Forelimb muscle (tissue), 1 donor: ENCODE measurements at places on chromosomes 13 and 19. TPM values are rescaled to one million over a fixed set of nuclear protein-coding genes. Genes with fewer than 3 reads are reported as not detected.
A peak's percentile ranks its signal among the peaks of the same experiment; 100 is the strongest.

- DNase-seq: no peak
Measured at GRCh38 chr19:16688084-16688483, 27.1 kb downstream of the TMEM38A start.

GRCh38 chr19:16216744-16217670 is 19.3 kb downstream of the AP1M1 start:
- no peak for DNase-seq

- no peak for DNase-seq
Measured at GRCh38 chr19:47729468-47729798, 15.9 kb upstream of the NOP53 start.

DNA sequence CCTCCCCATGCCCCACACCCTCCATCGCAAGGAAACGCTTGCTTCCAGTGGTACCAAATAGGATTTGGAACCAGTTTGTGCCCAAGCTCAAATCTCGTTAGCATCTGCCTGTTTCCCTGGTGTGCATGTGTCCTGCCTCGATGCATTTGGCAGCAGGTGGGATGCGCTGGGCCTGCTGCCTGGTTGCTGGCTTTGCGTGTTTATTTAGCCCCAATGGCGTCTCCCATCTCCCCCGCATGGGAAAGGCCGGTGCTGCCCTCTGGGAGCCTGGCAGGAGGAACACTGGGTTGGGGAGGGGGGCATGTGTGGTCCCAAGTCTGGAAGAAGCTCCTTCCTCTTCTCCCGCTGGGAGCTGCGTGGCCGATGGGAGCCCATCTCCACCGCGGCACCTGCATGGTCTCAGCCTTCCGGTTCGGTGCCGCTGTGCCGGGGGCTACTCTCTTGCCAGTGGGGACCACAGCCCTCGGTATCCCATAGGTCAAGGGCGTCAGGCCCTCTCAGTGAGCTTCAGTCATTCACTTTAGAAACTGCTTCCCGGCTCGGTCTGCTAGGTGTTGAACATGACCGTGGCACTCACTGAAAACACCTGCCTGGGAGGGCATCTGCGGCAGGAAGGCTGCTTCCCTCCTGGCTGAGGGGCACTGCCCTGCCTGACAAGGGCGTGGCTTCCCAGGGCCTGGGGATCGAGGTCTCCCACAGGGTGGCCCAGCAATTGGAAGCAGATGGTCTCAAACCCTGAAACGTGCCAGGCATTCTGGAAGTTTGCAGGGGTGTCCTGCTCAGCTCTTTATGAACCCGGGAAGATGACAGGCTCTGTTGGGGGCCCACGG is 11.8 kb upstream of the F7 start:
- DNase-seq: no peak

- DNase-seq: no peak
Measured at GRCh38 chr19:6531163-6531955, 533 bp downstream of the TNFSF9 start.

DNA sequence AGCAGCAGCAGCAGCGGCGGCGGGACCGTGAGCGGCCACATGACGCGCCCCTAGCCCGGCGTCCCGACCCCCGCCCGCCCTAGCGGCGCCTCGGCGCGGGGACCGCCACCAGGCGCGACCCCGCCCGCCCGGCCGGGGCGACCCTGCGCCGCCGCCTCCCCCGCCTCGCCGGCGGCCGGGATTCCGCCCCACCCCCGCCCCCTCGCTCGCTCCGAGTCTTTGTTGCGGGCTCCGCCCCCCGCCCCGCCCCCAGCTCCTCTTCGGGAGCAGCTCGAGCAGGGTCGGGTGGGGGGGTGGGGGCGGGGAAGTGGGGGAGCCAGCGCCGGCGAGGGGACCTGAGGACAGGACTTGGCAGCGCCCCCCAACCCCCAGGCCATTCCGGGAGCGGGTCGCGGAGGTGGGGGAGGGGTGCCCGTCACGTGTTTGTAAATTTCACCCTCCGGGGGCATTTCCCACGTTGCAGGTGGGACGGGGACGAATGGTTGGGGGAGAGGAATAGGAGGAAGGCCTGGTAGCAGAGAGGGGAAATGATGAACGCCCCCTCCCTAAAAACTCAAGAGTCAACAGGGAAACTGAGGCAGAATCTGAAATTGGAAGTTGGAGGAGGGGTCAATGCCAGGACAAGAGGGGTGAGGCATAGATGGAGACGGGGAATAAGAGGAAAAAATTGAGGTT is at the start of gene OLFM2:
TSS of gene OLFM2 (minus strand) at position 190 of the 675 bp plus-strand sequence. CDS start at position 41, 149 bp downstream.
- no peak for DNase-seq

- no peak for DNase-seq
Measured at GRCh38 chr13:76439546-76439945, 446.7 kb downstream of the KCTD12 start.

DNA sequence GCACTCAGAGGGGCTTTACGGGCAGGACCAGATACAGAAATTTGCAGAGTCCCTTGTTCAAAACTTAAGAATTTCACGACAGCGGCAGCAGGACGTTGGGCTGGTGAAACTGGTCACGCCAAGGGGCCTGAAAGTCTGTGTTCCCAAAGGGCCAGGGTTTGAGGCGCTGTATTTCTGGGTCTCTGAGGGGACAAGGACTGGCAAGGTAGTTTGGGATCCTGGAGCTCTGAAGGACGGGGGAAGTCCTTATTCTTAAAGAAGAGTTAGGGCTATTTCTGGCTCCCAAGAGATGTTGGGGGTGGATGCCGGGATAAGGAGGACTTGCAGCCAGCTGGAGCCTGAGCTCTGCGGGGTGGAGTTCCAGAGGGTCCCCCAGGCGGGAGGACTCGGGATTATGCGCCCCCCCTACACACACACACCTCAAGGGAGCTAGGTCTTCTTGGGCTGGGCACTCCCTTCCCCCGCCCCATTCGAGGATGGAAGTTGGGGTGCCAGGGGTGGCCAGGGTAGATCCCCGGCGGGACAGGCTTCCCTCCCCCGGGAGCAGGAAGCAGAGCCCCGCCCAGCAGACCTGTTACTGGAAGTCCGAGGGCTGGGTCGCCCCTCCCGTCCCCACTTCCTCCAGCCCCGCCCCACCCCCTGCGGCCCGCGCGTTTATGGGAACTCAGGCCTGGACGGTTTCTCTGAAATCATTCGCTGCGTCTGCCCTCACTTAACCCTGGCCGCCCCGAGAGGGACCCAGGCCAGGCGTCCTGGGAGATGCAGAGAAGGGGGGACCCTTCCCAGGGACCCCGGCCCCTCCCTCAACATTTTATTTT is 5.6 kb downstream of the BCL3 start:
- DNase-seq: no peak

DNA sequence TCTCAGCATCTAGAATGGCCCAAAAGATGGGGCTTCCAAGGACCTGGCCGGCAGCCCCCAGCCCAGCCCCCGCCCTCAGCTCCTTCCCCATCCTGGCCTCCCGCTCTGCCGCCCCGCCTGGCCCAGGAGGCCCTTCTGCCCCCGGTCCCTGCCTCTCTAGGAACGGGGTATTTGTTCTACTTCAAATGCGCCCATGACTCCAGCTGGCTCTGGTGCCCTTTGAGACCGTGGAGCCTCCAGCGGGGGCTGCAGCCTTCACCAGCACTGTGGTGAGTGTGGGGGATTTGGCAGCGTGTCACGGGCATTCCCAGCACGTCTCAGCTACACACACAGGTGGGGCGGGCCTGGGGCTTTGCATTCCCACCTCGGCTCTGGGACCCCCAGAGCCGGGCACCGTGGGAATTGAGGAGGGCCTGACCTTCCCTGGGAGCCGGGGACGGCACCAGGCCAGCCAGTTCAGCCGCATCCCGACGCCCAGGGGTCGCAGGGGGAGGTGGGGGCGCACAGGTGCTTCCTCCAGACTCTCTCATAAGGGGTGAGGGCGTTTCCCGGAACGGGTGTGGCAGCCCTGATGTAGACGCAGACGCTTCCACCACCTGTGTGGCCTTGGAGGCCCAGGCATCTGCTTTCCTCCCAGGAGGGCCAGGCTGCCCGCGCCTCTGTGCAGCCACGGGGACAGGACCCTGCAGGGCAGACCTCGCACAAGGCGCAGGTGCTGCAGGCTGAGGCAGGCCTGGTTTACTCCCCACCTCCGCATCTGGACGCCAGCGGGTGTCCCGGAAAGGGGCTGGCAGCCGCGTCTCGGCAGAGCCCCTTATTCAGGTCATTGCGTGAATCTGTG is 947 bp downstream of the ATP4B start:
- DNase-seq: no peak

GRCh38 chr13:93416736-93417355 is 190.2 kb downstream of the GPC6 start:
- no peak for DNase-seq

DNA sequence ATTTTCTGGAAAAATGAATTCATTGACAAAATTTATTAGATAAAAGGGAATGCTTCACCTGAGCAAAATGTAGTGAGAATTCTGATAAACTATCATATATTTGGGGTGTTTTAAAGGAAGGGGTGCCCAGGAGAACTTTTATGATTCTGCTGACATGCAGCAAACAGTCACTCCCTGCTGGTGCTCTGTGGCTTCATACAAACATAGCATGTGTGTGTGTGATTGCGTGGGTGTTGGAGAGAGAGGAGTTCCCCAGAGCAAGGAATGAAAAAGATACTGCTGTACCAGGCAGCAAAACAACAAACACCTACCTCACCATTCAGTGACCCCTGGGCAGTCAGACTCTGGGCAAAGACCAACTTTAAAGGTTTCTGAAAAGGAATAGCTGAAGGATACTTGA is 546.7 kb downstream of the RFC3 start:
- DNase-seq: no peak

- peak; percentile 80 for DNase-seq
Measured at GRCh38 chr19:48872884-48873475, 759 bp downstream of the PPP1R15A start.

DNA sequence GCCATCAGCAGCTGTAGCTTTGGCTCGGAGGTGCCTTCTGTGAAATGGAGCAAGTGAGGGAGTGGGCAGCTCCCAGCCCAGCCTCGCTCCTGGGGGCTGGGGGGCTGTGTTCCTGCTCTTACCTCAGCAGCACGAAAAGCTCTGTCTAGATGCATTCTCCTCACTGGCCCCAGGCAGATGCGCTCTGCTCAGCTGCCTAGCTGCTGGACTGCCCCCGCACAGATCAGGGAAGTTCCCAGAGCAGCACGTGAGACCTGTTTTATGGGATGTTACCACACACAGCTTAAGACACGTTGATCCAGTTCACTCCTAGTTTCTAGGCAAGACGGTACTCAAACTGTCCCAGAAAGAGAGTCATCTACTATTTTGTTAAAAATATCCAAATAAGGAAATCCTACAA is 13.6 kb downstream of the LCP1 start:
- DNase-seq: no peak

- no peak for DNase-seq
Measured at GRCh38 chr13:34842466-34842865, 99.6 kb upstream of the NBEA start.

GRCh38 chr19:29843180-29844051 is 31.6 kb downstream of the CCNE1 start:
- DNase-seq: no peak

GRCh38 chr13:39596176-39596575 is 6.8 kb downstream of the LHFPL6 start:
- DNase-seq: no peak

DNA sequence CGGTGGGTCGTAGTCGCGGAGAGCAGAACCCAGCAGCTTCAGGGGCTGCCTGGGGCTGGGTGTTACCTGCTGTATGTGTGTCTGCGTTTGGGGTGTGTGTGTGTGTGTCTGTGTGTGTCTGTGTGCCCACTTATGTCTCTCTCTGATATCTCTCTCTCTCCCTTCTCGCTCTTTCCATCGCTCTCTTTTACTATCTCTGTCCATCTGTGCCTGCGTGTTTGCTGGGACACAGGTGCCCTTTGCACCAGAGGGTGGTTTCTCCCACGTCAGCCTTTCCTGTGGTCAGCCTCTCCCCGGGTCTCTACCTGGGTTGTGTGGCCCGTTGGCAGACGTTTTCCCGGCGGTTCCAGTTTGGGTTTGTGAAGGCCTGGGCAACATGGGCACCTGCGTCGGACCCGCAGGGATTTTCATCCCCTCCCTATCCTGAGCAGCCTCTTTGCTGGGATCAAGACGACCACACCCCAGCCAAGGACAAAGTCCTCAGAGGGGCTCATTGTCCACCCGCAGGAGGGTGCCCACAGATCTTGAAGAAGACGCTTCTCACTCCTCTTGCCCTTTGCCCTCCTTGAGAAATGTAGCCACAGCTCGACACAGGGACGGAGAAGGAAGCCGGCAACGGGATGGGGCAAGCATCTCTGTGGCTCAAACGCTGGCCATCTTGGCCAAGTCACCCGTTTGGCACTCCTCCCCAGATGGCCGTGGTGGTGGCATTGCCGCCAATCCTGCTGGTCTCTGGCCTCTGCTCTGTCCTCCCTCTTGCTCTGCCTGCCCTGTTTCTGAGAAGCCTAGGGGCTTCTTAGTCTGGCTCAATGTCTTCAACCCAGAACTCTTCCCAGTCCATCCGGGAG is 43.3 kb downstream of the ZNF146 start:
- DNase-seq: no peak

DNA sequence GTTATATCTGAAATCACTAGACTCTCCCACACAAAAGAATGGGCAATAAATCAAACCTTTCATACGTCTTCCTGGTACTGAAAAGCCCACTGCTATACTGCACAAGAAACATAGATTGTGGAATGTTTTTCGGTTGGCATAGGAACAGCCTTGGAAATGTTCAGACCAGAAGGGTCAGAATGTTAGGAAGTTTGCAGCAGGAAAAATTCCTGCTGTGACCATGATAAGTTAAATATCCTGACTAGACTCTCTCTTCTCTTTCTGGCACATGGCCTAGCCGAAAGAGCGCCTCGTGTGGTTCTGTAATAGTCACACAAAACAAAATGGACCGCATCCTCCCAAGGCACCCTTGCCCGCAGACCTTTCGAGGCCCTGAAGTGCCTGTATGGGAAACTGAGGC is 427.2 kb downstream of the COG6 start:
- DNase-seq: no peak

GRCh38 chr19:1651568-1652291 is 685 bp downstream of the TCF3 start:
- DNase-seq: no peak

COX6B2 gene
- polyA plus RNA-seq: 0.15 TPM

CALR3 gene
- polyA plus RNA-seq: not detected

TMEM91 gene
- 6.6 TPM for polyA plus RNA-seq

RANBP3 gene
- polyA plus RNA-seq: 45.6 TPM

LAIR1 gene
- polyA plus RNA-seq: 6.6 TPM

GPR42 gene
- polyA plus RNA-seq: not detected

NCR1 gene
- 0.53 TPM for polyA plus RNA-seq

HSPB6 gene
- 853 TPM for polyA plus RNA-seq

SIGLEC11 gene
- 0.77 TPM for polyA plus RNA-seq

ZNF543 gene
- polyA plus RNA-seq: 5.5 TPM

SMG9 gene
- 34.3 TPM for polyA plus RNA-seq

ZNF805 gene
- 5.6 TPM for polyA plus RNA-seq

CEACAM3 gene
- polyA plus RNA-seq: not detected

ZIM2 gene
- polyA plus RNA-seq: 5.2 TPM

INTS6 gene
- polyA plus RNA-seq: 18.9 TPM

PSG1 gene
- 0.28 TPM for polyA plus RNA-seq

CATSPERD gene
- not detected for polyA plus RNA-seq
